Forelimb muscle (tissue), 1 donor: ENCODE measurements at places on chromosomes 2 and 18.

- no peak for DNase-seq
These were observed 316.7 kb upstream of the CHAC2 start for GRCh38 chr2:53450923-53451322.

GRCh38 chr2:43475922-43476321 is 119.9 kb downstream of the THADA start:
- DNase-seq: no peak

GRCh38 chr18:61606068-61606660 is 272.9 kb downstream of the CDH20 start:
- DNase-seq: no peak

- no peak for DNase-seq
These were observed 10.6 kb downstream of the MFSD6 start for GRCh38 chr2:190418727-190419126.

GRCh38 chr18:830315-830901 is 18.4 kb upstream of the YES1 start:
- no peak for DNase-seq

DNA sequence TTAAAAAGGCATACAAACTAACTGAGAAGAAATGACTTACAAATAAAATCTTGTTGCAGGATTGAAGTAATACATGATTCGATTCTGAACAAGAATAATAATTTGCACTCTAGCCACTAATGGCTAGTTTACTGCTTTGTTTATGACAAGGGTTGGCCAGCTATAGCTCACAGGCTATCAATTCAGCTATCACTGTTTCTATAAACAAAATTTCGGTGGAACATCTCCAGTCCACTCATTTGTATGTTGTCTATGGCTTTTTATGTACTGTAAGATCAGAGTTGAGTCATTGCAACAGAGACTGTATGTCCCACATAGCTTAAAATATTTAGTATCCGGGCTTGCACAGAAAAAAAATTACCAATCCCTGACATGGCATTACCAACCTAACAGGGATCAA is 543.7 kb upstream of the CNTNAP5 start:
- DNase-seq: no peak

GRCh38 chr2:231298091-231298490 is 97.4 kb upstream of the B3GNT7 start:
- no peak for DNase-seq

DNA sequence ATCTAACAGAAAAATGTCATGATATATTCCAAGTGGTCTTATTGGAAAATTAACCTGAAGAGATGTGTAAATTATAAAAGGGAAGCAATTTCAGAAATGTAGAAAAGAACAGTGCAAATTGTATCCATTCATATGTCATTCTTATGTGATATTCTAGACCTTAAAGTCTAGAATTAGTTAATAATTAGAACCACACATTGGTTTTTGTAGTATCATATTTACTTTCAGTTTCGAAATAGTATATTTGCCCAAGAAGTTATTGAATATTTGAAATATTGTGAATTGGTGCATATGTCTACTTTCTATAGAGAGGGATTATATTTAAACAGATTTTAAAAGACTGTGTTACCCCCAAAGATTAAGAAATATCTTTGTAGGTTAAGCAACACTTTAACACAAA is 1348.6 kb upstream of the ACVR2A start:
- DNase-seq: no peak

- no peak for DNase-seq
These were observed 82.3 kb downstream of the GLI2 start for GRCh38 chr2:120817956-120818325.

- DNase-seq: no peak
These were observed 15.1 kb downstream of the SLC4A5 start for GRCh38 chr2:74328074-74328473.

DNA sequence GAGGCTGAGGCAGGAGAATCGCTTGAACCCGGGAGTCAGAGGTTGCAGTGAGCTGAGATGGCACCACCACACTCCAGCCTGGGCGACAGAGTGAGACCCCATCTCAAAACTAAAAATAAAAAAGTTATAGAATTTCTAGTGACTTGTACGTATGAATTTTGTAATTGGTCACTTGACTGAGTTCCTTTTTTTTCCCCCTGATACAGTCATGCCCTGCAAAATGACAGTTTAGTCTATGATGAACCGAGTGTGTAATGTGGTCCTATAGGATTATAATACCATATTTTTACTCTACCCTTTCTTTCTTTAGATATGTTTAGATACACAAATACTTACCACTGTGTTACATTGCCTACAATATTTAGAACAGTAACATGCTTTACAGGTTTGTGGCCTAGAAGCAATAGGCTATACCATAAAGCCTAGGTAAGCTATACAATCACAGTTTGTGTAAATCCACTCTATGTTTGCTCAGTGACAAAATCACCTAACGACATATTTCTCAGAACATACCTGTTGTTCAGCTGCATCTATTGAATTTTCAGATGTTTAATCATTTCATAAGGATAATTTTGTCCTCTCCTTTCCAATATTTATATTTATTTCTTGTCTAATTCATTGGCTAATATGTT is 25.4 kb downstream of the SOCS6 start:
- no peak for DNase-seq

DNA sequence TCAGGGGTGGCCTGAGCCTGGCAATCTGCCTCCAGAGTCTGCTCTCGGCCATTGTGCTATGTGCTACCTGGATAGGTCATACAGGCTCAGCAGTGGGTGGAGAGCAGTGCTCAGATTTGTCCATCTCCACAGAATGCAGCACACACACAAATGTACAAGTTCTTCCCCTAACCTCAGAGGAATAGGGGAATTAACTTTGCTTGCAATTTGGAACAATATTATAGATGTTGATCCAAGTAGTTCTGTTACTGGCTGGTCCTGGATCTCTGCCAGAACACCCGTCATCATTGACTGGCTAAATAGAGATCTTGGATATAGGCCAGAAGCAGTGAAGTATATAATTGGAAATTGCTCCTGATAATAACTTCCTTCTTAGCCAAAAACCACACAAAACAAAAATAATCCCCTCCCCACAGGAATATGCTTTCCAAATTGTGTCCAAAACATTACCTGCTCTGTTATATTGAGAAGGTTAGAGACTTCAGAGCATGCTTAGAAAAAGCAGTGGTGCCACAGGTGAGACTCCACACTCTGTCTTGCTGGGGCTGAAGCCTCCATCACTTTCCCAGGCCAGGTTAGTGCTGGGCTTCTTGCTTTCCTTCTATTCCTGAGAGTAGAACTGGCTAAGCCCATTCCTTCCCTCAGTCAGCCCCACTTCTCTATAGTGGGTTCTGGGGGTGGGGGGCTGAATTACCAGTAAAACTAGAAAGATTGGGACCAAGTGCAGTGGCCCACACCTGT is 38.8 kb downstream of the NCAPH start:
- no peak for DNase-seq

DNA sequence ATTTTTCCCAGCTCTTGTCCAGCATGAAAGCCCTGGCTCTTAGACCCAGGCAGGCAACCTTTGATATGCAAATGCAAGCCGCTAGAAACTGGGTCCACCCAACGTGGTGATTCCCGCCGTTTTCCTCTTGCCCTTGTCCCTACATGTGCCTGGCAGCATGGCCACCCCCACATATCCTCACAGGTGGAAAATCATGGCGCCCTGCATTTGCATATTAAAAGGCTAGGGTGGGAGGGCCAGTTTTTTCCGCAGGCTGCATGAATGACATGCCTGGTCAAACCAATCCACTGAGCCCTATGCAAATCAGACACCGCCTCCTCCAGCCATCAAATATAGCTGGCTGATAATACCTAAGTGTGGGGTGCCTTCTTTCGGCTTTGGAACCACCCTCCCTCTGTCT is 1091.8 kb upstream of the NXPH2 start:
- DNase-seq: no peak

DNA sequence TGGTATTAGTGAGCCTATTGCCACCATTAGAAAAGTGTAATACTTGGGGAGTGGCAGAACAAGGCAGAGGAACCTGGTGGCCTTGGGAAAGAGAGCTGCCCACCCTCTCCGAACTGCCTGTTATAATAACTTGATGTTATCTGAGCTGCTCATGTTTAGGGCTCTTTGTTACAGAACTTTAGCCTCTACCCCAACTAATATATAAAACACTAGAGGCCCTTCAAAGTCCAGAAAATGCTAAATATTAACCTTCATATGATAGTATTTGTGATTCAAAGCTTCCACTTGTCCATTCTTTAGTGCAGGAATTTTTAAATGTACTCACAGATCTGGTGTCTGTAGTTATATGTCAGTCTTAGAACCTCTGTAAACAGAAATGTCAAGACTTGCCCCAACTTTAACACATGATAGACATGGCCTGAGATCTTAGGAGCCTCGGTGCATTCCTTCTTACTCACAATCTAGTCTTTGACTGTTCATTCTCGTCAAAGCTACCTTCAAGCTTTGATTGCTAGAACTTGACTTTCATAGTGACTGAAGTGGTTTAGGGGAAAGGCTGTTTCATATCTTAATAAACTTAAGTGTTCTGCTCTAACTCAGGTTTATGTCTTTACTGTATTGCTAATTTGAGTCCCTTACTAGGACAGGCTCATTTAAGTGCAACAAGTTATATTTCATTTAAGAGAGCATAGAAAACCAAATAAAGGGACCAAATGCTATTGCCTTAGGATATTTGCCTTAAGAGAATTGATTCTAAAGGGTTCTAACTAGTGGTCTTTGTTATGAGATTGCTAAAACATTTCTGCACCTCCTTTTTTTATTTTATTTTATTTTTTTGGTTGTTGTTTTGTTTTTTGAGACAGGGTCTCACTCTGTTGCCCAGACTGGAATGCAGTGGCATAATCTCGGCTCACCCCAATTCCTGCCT is 41.6 kb downstream of the DDX1 start:
- no peak for DNase-seq

- no peak for DNase-seq
These were observed 618 bp upstream of the LYPD1 start for GRCh38 chr2:132670496-132671150.

- DNase-seq: no peak
These were observed 70.4 kb downstream of the KIAA1328 start for GRCh38 chr18:36899289-36899688.

- no peak for DNase-seq
These were observed 195.7 kb downstream of the NBAS start for GRCh38 chr2:15365411-15365810.

- no peak for DNase-seq
These were observed 674.0 kb downstream of the CNTNAP5 start for GRCh38 chr2:124698979-124699565.

GRCh38 chr18:40250236-40250635 is 1704.8 kb upstream of the PIK3C3 start:
- no peak for DNase-seq

DNA sequence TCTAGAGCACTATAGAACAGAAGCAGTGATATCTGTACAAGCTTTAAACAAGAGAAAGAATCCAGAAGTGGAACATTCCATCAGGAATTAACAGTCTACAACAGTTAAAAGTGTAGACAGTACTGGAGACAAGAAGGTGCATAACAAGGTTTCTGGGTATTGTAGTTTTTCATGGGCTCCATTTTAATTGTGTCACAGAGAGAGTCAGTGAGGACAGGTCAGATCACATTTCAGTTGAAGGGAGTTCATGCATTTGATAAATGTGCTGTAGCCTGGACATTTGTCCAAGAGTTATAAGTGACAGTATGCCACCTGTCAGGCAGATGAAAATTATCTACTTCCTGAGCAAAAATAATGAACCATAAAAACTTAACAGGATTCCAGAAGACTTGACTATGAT is 328.6 kb downstream of the CNTNAP5 start:
- DNase-seq: no peak

DNA sequence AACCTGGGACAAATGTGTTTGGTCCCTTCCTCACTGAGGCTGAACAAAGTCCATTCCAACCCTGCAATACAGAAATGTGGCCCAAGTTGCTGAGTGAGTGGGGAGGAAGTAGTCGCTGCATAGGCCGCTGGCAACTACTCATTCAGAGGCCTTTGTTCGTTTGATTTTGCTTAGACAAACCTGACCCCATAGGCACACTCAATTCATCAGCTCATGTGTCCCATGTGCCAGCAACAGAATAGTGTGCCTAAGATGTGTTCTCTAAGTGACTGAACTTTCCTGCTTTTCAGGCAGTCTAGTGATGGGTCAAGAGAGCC is 23.0 kb downstream of the PTPN18 start:
- no peak for DNase-seq

- no peak for DNase-seq
These were observed 2.1 kb downstream of the PROKR1 start for GRCh38 chr2:68645523-68645922.
